Left forelimb (tissue), 1 donor: ENCODE measurements at places on chromosomes 11 and 22.

GRCh38 chr11:114293201-114293711 lies 2.9 kb upstream of the NNMT start:
- no peak for DNase-seq

DNA sequence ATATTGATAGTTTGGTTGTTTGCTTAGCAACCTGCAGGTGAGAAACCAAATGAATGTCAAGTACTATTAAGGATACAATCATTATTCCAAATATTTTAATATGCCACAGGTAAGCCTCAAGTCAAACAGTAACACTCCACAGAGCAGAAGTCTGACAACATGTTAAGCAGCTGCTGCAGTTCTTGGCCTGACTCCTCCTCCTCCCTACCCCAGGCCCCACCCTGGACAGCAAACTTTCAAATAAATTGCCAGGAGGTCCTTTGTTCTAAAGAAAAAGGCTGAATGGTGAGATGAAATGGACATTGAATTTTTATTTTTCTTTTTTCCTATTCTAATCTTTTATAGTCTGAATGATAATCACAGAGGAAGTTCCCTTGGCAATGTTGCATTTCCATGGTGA lies 260.0 kb upstream of the POU2AF2 start:
- DNase-seq, result no peak

DNA sequence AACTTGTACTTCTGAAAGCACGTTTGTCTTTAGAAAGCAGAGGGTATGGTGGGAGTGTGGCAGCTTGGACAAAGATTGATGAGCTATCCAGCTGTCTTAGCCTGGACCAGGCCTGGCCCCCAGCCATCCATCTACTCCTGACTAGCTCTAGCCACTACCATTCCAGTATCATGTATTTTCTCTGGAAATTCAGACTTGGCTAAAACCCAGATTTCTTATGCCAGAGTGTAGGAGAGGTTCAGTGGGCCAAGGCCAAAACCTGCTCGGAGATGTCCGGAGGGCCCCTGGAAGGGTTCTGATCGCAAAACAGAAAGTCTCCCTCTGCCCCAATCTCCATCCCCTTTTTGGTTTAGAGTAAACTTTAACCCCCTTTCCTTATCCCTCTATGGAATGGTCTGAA lies 24.8 kb upstream of the MTCH2 start:
- no peak for DNase-seq

DNA sequence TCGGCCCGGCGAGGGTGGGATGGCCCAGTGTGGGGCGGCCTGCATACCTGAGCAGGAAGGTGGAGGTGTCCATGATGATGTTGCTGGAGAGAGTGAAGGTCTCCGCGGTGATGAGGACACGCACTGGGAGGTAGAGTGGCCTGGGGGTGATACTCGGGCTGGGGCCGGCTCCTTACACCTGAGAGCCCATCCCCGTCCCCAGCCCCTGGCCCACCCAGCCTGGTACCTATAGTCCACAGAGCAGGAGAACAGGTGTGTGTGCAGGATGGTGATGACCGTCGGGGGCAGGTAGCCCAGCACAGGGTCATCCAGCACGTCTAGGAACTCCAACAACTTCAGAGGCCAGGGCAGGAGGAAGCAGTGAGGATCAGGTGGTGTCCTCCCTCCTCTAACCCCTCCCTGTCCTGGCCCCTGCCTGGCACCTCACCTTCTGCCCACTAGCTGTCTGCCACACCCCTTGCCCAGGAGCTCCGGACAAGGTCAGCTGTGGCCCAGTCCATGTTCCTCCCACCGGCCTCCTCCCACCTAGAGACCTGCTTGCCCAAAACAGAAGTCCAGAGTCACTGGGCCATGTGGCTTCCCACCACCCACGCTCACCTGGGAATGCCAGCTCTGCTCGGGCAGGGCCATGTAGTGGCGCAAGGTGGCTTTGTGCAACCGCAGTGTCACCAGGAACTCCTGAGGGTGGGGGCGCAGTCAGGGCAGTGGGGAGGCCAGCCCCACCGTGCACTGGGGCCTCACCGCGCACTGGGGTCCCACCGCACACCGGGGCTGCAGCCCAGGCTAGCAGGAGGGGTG lies 11.3 kb downstream of the ATG2A start:
- no peak for DNase-seq

DNA sequence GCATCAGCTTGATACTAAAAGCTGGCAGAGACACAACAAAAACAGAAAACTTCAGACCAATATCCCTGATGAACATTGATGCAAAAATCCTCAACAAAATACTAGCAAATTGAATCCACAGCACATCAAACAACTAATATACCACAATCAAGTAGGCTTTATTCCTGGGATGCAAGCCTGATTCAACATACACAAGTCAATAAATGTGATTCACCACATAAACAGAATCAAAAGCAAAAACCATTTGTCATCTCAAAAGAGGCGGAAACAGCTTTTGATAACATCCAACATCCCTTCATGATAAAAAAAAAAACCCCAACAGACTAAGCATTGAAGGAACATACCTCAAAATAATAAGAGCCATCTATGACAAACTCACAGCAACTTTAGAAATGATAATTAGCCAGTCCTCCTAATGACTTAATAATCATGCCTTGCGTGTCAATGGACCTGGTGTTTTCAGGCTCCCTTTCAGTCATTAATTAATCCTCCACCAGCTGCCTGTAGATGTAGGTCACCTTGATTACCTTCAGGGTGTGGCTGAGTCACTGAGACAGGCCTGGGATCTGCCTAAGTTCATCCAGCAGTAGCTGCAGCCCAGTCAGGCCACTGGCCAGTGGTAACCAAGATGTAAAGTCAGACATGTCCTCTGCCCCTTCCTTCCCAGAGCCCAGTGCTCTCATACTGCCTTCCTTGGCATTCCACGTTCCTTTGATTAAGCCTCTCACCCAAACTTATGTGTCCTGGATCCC lies 109.8 kb downstream of the EHF start:
- no peak for DNase-seq

GRCh38 chr22:37377927-37378326 lies 49.4 kb downstream of the ELFN2 start:
- no peak for DNase-seq

DNA sequence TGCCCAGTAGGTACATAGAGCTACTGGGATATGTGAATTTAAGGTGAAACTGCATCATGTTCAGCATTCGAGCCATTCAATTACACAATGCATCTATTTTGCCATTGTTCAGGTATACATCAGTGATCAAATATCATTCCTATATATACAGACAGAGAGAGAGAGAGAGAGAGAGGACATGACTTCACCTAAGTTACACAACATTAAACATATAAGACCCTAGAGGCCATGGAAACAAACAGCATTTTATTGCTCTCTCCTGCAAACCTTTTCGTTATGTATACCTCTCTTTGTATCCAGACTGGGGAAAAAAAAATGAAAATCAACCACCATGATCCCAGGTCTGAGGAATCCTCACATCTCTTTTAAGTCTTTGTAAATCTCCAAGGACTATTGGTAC lies 1829.1 kb downstream of the LRRC4C start:
- DNase-seq, result no peak

DNA sequence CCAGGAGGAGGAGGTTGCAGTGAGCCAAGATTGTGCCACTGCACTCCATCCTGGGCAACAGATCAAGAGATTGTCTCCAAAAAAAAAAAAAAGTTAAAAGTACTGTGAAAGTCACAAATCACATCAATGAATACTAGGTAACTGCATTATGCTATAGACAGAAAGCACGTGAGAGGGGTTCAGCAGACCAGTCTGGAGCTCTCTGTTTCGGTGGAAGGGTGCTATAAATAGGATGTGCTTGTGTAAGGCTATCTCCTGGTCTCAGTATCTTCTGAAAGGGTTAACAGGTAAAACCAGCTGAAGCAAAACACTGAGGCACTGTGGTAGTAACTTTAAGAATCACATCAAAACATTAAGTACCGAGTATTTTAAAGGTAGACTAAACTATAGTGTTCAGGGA lies 43.4 kb downstream of the EIF4ENIF1 start:
- no peak for DNase-seq

GRCh38 chr22:23237841-23238240 lies 57.5 kb downstream of the BCR start:
- DNase-seq, result no peak

GRCh38 chr22:19912271-19912999 lies 29.1 kb upstream of the COMT start:
- no peak for DNase-seq

DNA sequence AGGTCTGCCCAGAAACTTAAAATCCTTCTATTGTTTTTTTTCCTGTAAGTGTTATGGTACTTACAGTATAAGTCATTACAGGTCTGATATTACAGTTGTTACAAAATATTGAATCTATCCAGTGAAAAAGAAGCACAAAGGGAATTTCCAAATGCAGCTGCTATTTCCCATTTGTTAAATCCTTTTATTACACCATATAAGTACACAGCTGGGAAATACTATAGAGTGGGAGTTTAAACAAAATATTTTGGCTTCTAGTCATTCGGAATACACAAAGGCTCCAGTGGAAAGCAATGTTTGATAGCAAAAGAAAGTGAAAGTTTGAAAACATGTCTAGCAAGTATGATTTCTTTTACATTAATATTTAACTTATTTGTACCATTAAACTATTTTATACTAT lies 18.0 kb downstream of the SOX6 start:
- DNase-seq, result no peak

DNA sequence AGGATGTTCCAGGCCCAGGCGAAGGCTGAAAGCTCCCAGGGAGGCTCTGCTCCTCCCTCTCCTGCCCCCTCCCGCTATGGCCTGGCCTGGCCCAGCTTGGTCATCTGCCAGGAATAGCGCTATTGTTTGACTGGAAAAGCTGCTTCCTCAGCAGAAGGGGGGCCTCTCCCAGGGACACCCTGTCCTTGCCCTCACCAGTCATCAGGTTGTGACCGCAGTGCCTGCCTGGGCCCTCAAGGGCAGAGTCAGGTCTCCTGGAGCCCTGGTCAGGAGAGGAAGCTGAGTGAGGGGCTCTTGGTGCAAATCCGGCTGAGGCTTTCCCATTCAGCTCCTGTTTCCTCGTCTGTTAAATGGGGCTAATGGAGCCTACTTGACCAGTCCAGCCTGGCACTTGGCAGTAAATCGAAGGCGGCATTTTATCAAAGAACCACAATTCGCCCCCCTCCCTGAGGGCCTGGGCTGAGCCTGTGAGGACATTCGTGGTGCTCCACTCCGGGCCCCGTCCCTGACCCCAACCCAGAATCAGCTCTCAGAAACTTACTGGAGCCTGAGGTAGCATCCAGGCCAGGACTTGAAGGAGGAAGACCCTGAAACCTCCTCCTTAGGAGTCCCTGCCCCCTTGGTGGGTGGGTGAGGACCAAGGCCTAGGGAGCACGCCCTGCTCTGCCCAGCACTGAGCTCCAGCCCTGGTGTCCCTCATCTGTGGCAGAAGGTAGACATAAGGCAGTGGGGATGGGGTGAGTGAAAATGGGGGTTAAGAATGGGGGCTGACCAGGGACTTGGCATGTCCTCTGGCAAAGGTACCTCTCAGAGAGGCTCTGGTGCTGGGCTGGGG lies 2.0 kb upstream of the CASTOR1 start:
- no peak for DNase-seq

GRCh38 chr11:64294774-64295173 lies 3.7 kb downstream of the KCNK4 start:
- no peak for DNase-seq
